ENCODE measurements at places on chromosomes 2 and 18.

GRCh38 chr2:72010647-72011369, 136.9 kb downstream of the CYP26B1 start:
- no peak for DNase-seq

GRCh38 chr2:102251849-102252203, 59.5 kb upstream of the IL1RL1 start:
- DNase-seq: no peak

GRCh38 chr2:60888853-60889252, 7.5 kb downstream of the REL start:
- no peak for DNase-seq

- no peak for DNase-seq
These were observed 112.3 kb upstream of the CAVIN2 start for GRCh38 chr2:191959209-191959608.

DNA sequence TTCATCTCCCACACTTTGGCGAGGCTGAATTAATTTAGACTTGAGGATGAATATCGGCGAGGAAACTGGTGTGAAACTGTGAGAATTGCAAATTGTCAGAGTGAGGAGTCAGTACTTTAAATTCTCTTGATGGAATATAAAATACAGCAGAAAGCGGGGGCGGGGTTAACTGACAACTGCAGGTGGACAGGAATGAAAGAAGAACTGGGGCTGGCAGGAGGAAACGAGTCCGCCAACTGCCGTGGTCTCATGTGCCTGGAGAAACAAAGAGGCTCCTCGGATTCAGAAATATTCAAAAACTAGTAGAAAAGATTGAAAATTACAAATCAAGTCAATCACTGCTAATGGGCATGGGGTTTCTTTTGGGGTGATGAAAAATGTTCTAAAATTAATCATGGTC, 44.3 kb downstream of the MOGAT1 start:
- DNase-seq: peak; percentile 84

- DNase-seq: no peak
These were observed 595.4 kb downstream of the NYAP2 start for GRCh38 chr2:225994748-225995405.

DNA sequence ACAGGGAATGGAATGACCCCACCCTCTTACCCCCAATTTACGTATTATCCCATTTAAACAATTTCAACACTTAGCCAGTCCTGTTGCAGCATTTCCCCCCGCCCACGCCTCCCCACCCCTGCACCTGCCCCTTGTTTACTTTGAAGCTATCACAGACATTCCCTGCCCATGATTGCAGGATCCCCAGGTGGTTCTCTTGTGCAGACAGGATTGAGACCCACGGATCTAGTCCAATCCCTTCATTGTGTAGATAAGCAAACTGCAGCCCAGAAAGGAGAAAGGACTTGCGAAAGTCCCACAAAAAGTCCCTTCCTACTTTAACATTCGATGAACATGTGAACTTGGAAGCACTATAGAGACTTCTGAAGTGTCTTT, 38.9 kb downstream of the TMEM17 start:
- no peak for DNase-seq

DNA sequence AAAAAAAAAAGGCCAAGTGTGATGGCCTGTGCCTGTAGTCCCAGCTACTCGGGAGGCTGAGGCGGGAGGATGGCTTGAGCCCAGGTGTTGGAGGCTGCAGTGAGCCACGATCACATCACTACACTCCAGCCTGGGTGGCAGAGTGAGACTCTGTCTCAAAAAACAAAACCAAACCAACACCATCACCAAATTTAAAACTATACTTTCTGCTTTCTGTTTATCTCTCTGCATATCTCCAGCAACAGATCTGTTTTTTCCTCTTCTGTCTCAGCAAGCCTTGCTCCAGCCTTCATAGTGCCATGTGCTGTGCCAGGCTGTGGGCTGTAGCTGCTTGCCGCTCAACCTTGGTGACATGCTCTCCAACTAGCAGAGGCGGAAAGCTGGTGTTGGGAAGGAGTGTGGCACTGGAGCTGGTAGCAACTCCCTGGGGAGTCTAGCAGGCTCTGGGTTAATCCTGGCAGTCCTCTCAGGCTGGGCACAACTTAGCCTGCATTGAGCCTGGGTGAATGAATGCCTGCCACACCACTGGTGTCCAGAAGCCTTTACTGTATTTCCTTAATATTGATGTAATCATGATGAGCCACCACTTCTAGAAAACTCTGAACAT, 204.1 kb downstream of the LDLRAD4 start:
- DNase-seq: no peak

DNA sequence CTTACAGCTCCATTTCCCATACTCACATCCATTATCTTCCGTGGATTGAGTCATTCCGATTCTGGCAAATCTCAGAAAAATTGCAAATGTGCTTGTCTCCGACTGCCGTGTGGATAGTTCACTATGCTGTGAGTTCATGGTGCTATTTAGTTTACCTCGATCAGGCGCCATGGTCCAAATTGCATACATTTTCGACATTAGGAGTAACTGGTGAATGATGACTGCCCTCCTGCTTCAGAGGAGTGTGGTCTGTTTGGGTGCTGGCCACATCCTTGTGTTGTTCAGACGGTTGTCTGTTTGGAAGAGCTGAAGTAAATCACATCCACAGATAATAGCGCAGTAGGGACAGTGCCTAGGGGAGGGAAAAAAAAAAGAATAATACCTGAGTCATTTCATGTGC, 439.5 kb downstream of the ZNF516 start:
- DNase-seq: no peak

GRCh38 chr2:134648586-134648985, 70.2 kb downstream of the TMEM163 start:
- DNase-seq: no peak

GRCh38 chr18:79489051-79489898, 93.5 kb downstream of the NFATC1 start:
- no peak for DNase-seq

DNA sequence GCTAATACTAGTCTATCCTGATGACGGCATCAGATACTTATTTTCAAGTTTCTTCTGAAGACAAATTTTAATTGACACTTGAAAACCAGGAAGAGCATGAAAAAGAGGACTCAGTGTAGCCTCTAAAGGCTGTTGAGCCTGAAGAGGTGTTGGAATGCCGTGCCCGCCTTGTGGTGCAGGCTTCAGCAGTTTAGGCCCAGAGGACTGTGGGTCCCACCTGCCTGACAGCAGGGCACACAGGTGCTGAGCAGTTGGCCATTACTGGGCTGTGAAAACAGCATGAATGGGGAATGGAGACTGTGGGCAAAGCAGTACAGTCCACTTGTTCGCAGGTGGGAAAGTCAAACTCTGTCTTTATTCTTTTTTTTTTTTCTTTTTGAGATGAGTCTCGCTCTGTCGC, 49.8 kb upstream of the THOC1 start:
- no peak for DNase-seq

DNA sequence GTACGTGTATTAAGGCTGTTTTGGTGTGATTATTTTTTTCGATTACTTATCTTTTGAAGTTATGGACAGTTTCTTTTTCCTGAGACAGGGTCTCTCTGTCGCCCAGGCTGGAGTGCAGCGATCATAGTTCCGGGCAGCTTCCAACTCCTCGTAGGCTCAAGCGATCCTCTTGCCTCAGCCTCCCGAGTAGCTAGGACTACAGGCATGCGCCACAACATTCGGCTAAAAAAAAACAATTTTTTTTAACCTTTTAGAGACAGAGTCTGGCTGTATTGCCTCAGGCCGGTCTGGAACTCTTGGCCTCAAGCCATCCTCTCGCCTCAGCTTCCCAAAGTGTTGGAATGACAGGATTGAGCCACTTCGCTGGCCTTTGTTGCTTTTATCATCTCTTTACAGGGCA, 945 bp downstream of the HAT1 start:
- DNase-seq: peak; percentile 36

DNA sequence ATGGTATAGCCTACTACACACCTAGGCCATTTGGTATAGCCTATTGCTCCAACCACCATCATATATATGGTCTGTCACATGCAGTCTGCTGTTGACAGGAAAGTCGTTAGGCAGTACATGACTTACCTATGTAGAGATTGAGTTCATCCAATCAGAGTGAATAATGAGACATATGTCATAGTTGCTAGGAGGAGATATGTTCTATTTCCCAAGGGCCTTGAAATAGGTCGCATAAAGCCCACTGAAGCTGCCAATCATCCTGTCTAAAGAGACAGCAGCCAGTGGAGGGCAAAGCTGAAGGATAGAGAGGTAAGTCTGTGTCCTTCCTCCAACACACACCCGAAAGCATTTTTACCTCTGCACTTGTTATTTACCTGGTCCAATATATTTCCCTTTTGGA, 263.4 kb downstream of the PTPRM start:
- no peak for DNase-seq

DNA sequence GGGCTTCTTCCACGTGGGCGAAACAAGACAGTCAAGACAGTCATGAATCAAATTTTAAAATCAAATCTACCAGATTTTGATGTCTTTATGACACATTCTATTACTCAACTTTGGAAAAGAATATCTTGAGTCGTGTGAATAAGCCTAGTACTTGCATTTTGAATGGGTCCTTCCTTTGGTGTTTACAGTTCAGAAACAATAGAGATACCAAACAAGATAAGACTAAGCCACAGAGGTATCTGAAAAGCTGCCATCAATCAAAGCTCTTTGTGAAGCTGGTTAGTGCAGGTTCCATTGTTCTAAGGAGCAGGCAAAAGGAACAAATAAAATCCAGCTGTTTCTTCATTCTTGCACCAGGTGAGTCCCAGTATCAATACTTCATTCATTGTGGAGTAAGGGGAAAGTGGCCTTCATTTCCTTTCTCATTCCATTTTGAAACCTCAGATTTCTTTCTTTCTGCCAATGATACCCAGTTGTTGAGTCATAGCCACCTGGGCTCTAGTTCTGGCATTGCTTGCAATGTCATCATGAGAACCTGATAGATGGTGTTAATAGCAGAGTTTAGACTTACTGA, 151.7 kb upstream of the L3MBTL4 start:
- no peak for DNase-seq

DNA sequence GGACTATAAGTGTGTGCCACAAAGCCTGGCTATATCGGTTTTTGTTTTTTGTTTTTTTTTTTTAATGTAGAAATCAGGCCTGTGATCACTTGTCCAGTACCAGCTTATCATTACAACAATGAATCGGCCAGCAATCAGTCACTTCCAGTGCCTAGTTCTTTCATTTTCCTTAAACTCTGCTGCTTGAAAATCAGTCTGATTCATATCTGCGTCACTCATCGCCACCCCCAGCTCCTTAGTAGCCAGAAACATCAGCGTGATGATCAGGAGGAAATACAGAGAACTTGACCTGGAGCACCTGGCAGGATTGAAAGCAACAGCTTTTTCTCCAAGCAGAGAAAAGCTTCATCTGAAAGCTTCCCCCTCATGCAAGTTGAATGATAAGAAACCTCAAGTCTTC, 75.4 kb downstream of the SPTBN1 start:
- DNase-seq: no peak

DNA sequence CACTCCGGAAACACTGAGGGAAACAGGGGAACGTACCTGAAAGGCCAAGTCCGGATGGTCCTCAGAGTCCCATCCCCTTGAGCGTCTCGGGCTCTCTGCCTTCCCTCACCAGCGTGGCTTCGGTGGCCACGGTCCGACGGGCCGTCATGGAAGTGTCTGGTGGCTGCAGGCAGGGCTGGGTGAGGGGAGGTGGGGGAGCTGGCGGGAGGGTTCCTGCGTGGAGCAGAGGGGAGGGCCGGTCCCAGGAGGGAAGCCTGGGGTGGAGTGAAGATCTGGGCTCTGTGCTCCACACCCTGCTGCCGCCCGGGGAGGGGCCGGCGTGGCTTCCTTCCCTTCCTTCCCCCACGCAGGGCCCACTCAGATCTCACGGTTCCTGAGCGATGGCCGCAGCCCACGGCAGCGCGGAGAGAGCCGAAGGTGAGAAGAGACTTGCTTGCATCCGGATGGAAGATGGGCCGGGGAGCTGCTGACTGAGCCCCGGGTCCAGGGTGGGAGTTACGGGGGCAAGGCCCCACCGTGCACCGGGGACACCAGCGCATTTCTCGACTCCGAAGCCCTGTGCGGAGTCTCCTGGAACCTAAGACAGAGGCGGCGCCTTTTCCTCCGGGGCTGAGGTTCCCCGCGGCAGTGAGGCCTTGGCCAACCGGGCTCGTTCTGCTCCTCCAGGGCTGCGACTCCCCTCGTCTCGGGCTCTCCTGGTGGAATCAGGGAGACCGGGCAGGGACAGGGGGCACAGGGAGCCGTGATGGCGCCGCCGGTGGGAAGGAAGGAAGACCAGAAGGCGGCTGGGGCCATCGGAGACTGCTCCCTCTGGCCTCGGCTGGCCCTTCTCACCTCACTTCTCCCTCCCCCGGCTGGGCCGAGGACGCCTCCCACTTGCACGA, 49.1 kb downstream of the KCNF1 start:
- DNase-seq: no peak

DNA sequence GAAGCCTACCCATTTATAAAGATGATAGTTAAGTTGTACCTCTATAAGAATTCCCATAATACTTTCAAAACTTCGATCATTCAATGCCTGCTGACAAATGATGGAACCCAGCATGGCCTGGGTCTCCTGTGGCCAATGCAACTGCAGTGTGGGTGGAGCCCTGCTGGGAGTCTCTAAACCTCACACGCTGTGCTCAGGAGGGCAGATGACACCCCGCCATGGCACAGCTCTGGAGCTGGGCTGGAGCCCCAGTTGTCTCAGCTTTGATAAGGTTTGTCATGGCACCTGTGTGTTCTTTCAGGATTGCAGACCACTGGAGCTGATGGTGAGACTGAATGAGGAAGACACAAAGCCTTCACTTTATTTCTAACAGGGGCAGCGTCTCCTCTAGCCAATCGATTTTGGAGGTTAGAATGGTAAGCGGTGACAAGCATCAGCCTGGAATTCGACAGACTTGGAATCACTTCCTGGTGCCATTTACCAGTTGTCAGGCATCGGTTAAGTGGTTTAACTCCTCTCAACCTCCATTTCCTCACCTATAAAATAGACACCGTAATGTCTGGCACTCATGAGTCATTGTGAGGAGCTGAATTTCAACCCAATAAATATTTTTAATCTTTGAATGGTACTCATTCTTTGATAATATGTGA, 383.6 kb upstream of the SALL3 start:
- no peak for DNase-seq
